ENCODE measurements at places on chromosomes 3 and 15.

- no peak overlapping the region for H3K27ac ChIP-seq
- ATAC-seq = peak; percentile 31
- no peaks in the 10 kb centered on the region for H3K27me3 ChIP-seq
- no peak overlapping the region for H3K4me3 ChIP-seq
- H3K4me1 ChIP-seq = no peaks in the 10 kb centered on the region
- H3K36me3 ChIP-seq = peaks cover 81% of the 10 kb centered on the region
Measured at GRCh38 chr3:66372681-66373350, 128.0 kb downstream of the LRIG1 start.

GRCh38 chr3:100546020-100546744 is 53.8 kb downstream of the TMEM45A start:
- H3K27ac ChIP-seq = no peak overlapping the region
- peaks cover 9% of the 10 kb centered on the region for H3K27me3 ChIP-seq
- no peaks in the 10 kb centered on the region for H3K36me3 ChIP-seq
- no peaks in the 10 kb centered on the region for H3K4me1 ChIP-seq

GRCh38 chr15:73482166-73482565 is 39.2 kb downstream of the REC114 start:
- peaks cover 9% of the 10 kb centered on the region for H3K4me1 ChIP-seq
- H3K36me3 ChIP-seq = no peaks in the 10 kb centered on the region

- no peaks in the 10 kb centered on the region for H3K27me3 ChIP-seq
- ATAC-seq = no peak
- no peak overlapping the region for H3K27ac ChIP-seq
- peaks cover 57% of the 10 kb centered on the region for H3K4me1 ChIP-seq
Measured at GRCh38 chr3:108297647-108298046, 1.3 kb downstream of the HHLA2 start.

DNA sequence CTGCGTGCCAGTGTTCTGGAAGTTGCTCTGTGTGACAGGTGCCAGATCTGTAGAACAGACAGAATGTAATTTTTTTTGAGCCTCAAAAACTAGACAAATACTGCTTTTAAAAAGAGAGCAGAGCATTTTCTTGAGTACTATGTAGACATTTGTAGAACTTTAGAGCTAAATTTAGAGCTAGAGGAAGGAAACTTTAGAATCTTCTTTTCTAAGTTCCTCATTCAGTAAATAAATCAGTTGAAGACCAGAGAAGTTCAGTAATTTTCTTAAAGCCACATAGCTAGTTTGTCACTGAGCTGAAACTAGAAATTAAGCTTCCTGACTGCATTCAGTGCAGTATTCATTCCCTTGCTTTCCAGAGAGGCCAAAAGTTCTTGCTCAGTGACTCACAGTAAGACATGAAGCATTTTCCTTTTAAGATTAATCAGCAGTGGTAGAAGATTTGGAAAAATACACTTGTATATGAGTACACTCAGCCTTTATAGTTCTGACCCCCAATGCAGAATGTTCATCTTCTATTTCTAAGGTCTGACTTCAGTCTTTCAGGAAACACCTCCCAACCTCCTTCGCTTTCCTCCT is 83.6 kb upstream of the TSEN2 start:
- ATAC-seq = no peak
- peak overlapping the region; percentile 73 for H3K27ac ChIP-seq
- H3K4me3 ChIP-seq = no peak overlapping the region
- no peaks in the 10 kb centered on the region for H3K36me3 ChIP-seq
- no peaks in the 10 kb centered on the region for H3K27me3 ChIP-seq
- H3K4me1 ChIP-seq = peaks cover 26% of the 10 kb centered on the region

Measured in stimulated activated memory B cell treated with anti-CD40 and anti-IgM and Interleukin-4, amounts not matched to agents 10 μg/mL and 1 μg/mL and 100 μg/mL, for 72 hours (primary cell).